ENCODE measurements at places on chromosomes 12 and 14.

GRCh38 chr14:101828046-101828445, 66.5 kb downstream of the PPP2R5C start:
- DNase-seq, result no peak

- no peak for DNase-seq
These were observed 142.0 kb downstream of the BCL11B start for GRCh38 chr14:99129998-99130397.

DNA sequence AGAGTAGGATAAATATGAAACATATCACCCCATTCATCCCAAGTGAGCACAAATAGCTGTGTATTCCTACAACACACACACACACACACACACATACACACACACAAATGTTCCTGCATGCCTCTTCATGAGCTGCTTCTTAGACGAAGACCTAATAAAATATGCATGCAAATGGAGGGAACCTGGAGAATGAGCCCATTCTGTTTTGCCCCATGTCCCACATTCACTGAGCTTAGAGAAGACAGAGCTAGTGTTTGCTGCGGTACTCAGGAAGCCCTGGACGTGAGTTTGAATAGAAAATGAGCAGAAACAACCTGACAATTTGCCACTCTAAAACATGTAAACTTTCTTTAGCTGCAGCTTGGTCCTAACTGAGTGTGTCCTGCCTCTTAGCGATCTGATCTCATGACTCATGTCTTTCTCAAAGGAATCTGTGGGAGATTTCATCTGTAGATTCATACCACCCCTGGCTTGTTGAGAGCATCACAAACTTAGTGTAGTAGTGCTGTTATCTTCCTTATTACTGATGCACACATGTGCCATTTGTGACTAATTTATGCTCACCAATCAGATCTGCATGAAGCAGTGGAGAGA, 86.8 kb downstream of the ITPR2 start:
- no peak for DNase-seq

DNA sequence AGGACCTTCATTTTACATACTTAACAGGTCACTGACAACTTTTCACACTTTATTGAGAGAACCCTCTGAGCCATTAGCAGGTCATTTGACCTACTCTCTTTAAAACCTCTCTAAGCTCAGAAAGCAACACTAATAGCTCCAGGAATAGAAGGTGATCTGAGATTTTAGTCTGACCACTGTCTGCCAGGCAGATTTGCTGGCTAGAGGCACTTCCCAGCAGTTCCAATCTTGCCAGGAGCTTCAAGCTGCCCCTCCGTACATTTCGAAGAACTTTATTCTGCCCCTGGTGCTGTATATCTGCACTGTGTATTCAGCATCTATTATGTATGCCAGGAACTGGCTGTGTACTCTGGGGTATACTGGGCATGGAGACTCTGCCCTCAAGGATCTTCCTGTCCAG, 56.3 kb downstream of the GPHB5 start:
- DNase-seq, result no peak

DNA sequence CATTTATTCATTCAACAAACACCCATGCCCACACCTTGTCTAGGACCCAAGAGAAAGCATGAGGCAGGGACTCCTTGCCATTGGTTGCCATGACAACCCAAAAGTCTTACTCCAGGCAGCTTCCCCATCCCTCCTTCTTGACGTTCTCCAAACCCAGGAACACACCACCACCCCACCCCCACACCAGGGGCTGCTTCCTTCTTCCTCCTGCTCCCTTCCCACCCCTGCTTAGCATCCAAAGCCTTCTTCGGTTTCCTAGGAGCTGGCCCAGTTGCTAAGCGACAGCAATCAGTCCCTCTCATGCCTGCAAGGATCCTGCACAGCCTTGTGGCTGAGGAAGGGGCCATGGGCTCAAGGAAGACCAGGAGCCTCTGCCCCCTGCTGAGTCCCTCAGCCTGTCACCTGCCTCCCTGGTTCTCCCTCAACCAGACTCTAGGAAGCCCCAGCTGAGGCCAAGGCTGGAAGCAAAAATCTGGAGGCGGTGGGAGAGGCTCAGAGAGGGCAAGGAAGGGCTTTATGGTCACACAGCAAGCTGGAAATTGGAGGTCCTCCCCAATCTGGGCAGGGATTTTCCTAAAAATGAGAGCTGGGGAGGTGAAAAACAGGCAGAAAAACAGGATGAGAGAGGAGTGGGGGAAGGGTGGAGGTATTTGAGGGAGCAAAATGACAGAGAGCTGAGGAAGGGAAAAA, 15.4 kb downstream of the RASAL1 start:
- DNase-seq, result no peak

- DNase-seq, result no peak
These were observed 117.1 kb downstream of the HMGA2 start for GRCh38 chr12:65941388-65941787.

- DNase-seq, result no peak
These were observed 110.9 kb upstream of the DNM1L start for GRCh38 chr12:32568228-32568627.

DNA sequence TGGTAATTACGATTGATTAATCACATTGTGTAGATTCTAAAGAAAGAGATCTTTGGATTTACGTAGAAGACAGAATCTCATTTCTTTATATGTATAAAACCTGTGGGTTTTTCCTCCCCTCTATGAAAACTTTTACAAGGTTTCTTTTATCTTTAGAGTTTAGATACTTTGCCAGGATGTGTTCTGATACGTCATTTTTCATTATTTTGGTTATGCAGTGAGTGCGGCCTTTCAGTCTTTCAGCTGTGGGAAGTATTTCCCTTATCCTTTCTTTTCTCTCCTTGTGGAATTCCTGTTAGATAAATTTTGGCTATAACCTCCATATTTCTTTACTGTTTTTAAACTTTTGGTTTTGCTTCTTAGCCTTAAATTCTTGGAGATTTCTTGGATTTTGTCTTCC, 92.7 kb downstream of the TTLL5 start:
- DNase-seq, result no peak

- no peak for DNase-seq
These were observed 12.5 kb upstream of the IRF2BPL start for GRCh38 chr14:77040741-77041653.

GRCh38 chr12:59559696-59560095, 36.1 kb upstream of the SLC16A7 start:
- no peak for DNase-seq

DNA sequence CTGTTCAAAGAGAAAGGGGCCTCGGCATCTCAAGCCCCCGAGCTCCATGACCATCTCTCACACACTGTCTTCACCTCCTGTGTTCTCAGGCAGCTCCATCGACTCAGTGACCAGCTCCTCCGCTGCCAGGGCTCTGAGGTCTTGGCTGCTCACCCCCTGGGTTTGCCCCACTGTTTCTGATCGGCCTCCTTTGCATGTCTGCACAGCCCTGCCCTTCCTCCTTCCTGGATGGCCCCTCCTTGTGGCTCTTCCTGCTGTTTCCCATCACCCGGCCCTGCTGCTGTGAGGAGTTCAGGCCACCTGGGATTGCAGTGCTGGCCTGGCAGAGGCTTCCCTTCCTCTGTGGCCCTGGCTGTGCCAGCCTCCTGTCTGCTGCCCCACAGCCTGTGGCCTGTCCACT, 38.1 kb upstream of the PIWIL1 start:
- no peak for DNase-seq

GRCh38 chr14:73428353-73428824, 30.0 kb downstream of the NUMB start:
- no peak for DNase-seq

GRCh38 chr14:94008234-94008633, 11.1 kb downstream of the CCDC197 start:
- DNase-seq, result no peak

DNA sequence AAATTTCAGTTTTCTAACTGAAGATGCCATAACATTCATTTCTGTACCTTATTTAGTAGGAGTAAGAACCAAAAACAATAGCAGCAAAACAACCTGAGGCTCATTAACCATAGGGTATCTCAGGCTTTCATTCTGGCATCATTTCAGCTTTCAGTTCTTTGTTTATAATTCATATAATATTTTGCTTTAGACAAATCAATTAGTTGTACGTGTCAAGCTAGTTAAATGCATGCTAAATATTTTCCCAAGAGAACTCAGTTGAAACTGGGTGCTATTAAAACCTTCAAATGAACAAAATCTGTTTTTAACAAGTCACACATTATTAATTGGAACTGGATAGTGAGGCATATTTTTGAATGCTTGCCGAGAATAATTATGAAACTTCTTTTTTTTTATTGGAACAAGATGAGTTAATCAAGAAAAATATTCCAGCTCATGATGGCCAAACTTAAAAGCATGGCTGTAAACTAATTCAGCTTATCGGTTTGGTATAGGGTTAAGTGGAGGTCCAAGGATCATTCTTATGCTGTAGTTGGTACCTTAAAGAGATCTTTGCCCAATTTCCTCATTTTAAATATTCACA, 442.7 kb downstream of the BTG1 start:
- DNase-seq, result no peak

GRCh38 chr14:24690492-24690891, 56.5 kb upstream of the GZMB start:
- DNase-seq, result no peak

DNA sequence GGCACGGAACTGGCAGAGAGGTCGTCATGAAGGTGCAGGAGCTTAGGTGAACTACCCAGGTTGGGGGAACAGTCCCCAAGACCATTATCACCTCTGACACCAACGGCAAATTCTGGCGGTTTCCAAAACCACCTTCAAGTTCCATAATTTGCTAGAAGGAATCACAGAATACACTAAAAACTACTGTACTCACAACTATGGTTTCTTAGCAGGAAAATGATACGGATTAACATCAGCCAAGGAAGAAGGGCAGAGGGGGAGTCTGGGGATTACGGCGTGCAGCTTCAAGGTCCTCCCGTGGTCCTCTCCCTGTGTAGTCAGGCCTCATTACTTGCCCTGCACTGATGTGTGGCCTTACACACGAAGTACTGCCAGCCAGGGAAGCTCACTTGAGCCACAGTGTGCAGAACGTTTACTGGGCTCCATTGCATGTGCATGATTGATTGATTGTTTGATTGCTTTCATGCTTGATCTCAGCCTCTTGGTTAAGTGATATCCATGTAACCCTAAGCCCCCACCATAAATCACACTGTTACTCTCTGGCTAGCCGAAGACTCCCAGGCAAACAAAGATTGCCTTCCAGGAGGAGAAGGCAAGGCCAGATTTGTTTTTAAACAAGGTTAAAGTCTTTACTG, 837 bp upstream of the STX2 start:
- peak; percentile 45 for DNase-seq

DNA sequence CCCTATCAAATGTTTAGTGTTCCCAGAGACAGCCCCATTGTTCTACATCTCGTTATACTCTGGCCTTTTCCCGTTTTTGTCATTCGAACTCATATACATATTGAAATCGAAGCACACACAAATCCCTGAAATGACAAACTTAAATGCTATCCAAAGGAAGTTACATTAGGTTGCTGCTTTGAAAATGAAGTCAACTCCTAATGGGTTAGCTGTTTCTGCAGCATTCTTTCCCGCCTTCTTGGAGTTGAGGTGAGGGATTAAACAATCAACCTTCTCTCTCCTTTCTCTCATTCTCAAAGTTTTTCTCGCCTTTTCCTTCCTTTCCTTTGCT, 642 bp upstream of the PHC1 start:
- DNase-seq, result no peak

DNA sequence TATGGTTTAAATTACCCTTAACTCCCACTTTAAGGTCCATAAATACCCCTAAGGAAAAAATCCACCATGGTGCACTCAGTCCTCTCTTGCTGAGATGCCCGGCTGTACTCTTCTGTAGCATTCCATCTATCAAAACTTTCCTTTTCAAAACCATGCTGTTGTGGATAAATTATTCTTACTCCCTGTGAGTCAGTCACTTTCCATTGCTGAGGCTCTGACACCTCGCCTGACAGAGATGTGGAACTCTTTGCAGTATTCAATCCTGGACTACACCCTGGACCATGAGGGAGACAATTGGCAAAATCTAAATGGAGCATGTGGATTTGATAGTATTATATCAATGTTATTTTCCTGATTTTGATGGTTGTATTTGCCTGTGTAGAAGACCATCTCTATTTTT, 49.1 kb downstream of the AVPR1A start:
- no peak for DNase-seq

GRCh38 chr14:71056168-71056567, 148.9 kb downstream of the PCNX1 start:
- DNase-seq, result no peak
